Fibroblast of skin of left quadriceps (primary cell): ENCODE measurements at places on chromosomes 3 and 15.
A peak's percentile ranks its signal among the peaks of the same experiment; 100 is the strongest.

GRCh38 chr3:47580481-47580880, 1.8 kb upstream of the CSPG5 start:
- DNase-seq: no peak

GRCh38 chr3:146277953-146278631, 27.2 kb upstream of the PLSCR4 start:
- peak; percentile 94 for DNase-seq

DNA sequence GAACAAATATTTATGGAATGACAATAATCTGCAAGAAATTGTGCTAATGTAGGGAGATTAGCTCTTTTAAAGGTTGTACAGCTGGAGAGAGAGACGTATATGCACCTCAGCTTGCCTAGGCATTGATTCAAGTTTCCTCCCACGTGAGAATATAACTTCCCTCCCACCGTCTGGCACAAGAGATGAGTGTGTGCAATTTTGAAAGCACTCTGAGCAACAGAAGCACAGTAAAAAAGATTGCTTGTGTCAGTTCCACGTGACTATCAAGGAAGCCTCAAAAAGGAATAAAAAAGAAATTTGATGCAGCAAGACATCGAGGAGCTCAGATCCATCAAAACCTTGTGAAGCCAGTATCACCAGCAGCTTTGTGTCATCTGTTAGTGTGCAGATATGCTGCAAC, 435.3 kb downstream of the TUSC7 start:
- DNase-seq: no peak

DNA sequence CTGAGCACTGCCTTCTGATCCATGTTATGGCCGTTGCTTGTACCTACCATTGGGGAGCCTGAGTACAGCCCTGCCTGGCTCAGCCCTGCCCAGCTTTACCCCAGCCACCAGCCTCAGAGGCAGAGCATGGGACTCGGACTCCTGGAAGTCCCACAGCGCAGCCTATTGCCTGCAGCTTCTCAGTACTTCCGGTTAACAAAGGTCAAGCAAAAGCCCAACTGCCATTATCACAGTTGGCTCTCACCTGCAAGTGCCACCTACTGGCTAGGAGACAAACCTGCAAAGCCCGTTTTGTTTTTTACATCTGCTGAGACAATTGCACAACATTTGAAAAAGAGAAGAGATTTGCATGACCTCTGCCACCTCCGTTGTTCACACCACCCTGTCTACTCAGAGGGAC, 1081.7 kb downstream of the NAALADL2 start:
- no peak for DNase-seq

DNA sequence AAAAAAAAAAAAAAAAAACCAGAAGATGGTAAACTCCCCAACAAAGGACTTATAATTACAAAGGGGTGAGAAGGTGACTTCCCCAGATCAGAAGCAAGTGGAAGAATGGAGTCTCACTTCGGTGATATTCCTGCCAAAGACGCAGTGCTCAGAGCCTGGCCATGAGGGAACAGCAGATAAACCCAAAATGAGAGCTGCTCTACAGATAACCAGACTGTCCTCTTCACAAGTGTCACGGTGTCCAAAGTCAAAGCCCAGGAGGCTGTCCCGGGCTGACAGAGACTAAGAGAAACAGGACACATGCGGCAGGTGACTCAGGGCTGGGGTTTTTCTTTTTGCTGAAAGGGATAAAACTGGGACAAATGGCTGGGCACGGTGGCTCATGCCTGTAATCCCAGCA, 48.8 kb downstream of the HMCES start:
- no peak for DNase-seq

DNA sequence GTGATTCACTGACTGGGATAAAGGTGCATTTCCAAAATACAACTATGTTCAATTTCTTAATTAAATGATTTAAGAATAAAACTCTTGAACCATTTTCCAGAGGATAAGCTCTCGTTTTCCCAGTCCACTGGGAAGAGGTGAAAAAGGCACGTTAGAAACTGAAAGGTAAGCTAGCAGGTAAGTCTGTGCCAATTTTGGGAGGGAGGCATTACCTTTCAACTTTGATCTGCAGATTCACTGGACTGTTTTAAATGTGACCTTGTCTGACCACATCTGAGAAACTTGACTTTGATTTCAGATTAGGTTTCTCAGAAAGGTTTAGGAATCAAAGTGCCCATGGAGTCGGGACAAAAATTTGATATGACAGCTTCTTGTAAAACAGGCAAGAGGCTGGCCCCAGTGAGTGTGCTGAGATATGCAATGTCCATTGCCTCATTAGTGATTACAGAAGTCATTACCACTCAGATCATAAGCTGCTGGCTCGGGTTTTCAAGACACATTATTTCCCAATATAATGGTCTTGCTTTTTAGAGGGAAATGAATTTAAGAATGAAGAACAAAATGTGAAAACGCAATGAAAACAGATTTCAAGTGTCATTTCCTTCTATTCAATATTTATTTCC, 118.8 kb downstream of the ADAMTS9 start:
- no peak for DNase-seq

DNA sequence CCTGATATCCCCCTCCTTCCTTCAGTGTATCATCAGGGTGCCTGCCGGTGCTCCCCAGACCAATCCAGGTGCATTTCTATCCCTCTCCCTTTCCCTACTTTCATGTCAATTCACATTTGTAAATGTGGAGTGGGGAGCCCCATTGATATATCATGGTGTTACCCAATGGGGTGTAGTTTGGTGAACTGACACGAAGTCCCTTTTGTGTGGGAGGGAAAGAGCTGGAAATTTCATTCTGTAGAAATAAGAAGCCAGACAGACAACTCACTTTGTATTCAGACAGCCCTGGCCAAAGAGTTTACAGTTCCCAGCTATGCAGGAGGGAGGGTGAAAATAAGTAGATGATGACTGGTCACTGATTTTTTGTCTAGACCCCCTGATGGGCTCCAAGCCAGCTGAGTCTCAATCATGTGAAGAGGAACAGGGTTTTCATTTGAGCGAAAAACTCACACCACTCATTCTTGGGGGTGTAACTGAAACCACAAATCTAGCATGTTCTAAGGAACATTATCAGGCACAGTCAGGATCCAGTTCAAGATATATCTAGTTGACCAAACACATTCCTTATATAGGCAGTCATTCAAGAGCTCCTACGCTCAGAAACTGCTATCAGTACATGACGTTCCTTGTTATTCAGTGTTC, 58.9 kb downstream of the LMCD1 start:
- peak; percentile 59 for DNase-seq

GRCh38 chr3:170076715-170077238, 39.0 kb downstream of the GPR160 start:
- DNase-seq: peak; percentile 48

- no peak for DNase-seq
Observed at GRCh38 chr3:44926921-44927320, 49.1 kb downstream of the ZDHHC3 start.

DNA sequence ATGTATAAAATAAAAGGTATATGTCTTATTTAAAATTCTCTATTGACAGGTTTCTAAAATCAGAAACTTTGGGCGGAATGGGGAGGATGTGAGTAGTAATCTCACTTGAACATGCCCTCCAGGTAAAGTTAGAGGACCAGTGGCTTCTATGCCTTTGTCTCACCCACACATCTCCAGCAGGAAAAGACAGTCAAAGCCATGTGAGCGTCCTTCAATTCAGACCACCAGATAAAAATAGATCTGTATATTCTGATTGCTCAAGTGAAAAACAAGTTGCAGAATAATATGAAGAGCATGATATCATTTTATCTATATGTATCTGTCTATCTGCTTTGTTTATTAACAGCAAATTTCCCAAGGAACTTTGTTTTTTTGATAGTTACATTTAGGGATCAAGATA, 152.2 kb downstream of the TMCO5A start:
- no peak for DNase-seq

GRCh38 chr3:47579875-47580274, 1.2 kb upstream of the CSPG5 start:
- no peak for DNase-seq

DNA sequence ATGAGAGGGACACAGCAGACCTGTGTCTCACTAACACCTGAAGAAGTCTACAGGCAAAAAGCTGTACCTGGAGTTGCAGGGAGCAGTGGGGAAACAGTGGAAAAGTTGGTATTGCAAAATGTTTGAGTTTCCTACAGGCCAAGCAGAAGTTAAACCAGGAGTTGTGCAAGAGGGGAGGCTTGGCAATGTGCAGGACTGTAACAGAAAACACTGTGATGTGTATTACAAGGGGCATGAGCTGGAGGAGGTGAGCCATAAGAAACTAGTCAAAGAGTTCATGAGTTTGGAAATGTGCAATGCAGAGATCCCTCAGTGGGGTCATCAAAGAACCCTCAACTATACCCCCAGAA, 47.1 kb upstream of the SERPINI2 start:
- DNase-seq: no peak

- DNase-seq: no peak
Observed at GRCh38 chr3:113204371-113204770, 7.0 kb upstream of the BOC start.

DNA sequence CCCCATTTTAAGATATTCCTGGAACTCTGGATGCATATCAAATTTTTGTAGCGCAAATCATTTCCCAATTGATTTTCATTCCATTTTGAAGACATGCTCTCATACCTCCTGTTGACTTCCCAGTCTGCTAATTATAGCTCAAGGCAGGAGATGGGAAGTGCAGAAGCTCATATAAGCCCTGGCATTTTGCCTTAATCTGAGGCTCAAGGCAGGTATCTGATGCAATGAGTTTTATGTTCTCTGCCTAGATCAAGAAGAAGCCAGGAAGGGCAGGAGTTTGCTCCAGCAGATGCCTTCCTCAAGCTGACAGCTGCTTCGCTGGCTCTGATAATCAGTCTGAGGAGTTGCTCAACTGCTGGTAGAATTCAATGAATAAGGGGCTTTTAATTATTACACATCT, 65.6 kb upstream of the NEDD4 start:
- DNase-seq: no peak

DNA sequence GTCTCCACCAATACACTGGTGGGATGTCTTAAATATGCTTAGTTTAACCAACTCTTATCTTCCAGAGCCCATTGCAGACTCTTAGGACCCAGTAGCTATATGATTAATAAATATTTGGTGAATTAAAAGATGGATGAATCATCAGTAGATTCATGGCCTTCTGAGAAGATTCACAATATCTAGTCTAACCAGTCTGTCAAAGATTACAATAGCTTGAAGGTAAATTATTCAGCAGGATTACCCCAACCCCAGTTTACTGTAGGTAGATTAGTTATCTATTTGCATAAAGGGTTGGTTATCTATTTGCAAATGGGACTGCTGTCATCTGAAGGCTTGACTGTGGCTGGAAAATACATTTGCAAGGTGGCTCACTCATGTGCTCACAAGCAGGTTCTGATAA, 239.4 kb upstream of the THRB start:
- DNase-seq: no peak

GRCh38 chr3:195895861-195896360, 12.4 kb downstream of the TNK2 start:
- DNase-seq: no peak

GRCh38 chr3:126540951-126541627, 17.1 kb downstream of the CHST13 start:
- DNase-seq: no peak

DNA sequence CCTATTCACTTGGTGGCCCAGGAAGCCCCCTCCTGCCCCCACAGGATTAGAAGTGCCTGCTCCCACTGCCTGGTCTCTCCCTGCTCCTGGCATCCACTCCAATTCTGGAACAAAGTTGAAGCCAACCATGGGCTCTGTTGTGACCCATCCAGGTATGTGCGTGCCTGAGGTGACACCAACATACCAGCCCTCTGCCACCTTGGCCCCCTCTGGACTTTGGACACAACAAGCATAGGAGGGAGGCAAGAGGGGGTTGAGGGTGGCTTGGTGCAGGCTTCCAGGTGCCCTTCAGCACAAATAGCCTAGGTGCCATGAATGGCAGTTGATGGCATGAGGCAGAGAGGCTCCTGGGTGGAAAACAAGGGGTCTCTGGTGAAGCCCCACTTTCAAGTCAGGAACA, 600.9 kb downstream of the SI start:
- no peak for DNase-seq

DNA sequence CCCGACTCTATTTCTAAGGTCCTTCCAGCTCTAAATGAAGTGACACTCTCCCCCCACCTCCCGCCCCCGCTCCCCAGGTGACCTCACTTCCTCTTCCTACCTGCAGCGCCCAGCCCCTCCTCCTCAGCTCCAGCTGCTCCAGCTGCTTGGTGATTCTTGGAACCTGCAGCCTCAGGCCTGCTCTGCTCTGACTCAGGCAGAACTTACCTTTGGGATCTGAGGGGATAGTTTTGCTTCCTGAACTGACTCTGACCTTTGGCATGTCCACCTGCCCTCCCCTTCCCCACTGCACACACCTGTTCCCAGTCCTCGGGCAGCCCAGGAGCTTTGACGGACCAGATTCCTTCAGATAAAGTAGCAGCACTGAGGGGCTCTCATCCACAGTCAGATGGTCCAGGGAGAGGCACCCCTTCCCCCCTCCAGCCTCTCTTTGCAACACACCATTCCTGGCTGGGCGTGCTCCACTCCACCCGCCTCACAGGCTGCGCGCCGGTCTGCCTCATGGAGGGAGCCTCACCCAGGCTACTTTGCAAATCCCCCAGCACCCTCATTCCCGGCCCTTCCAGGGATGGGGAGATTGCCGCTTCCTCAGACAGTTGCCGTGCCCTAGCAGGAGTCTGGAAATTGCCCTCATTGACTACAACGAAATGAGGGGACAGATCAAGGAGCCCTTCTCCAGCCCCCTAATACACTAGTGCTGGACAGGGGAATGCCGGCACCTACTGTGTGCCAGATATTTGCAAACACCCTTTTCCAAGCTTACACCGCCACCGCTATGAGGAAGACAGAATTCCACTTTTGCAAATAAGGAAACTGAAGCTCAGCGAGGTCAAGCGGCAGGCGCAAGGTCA, 692 bp upstream of the C15orf39 start:
- no peak for DNase-seq

- DNase-seq: no peak
Observed at GRCh38 chr3:126256251-126256650, 75.9 kb upstream of the ALDH1L1 start.
